Tracheal epithelial cell (primary cell): ENCODE measurements at places on chromosomes 2 and 18. TPM values are rescaled to one million over a fixed set of nuclear protein-coding genes. Genes with fewer than 3 reads are reported as not detected.

Gene CDK15
- 0.24 TPM in 1 of 2 replicates, not detected in the other for total RNA-seq

Gene CERKL
- total RNA-seq: 0.72 TPM in 1 of 2 replicates, not detected in the other

Gene TMEM247
- total RNA-seq: not detected in 2 replicates

Gene MC5R
- total RNA-seq: not detected in 2 replicates

Gene SETBP1
- total RNA-seq: 1.3 and 2.7 TPM in 2 replicates

Gene TGFA
- total RNA-seq: 99.1 and 248 TPM in 2 replicates

Gene INO80B
- 9.4 and 10.4 TPM in 2 replicates for total RNA-seq

Gene AOX1
- 4.7 and 15.7 TPM in 2 replicates for total RNA-seq

Gene LIMS4
- total RNA-seq: not detected in 2 replicates
